ENCODE measurements at places on chromosomes 7 and 10.

DNA sequence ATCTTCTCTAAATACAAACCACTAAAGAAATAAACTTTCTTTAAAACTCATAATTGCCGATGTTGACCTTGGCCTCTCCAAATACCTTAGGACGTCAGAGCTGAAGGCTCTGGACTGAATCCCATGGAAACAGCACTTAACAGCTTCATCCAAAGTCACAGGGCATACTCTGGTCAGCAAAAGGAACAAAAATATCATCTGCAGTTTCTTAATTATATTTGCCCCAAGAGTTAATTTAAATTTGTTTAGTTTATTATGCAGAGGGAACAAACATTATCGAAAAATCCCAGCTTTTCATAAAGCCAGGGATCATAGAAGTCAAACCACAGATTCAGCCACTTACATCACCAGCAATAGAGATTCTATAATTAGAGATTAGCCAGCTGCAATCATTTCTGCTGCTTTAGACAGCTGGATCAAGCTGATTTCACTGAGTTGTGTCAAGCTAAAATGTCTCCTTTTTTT lies 20.5 kb upstream of the FAM13C start:
- DNase-seq, result no peak

DNA sequence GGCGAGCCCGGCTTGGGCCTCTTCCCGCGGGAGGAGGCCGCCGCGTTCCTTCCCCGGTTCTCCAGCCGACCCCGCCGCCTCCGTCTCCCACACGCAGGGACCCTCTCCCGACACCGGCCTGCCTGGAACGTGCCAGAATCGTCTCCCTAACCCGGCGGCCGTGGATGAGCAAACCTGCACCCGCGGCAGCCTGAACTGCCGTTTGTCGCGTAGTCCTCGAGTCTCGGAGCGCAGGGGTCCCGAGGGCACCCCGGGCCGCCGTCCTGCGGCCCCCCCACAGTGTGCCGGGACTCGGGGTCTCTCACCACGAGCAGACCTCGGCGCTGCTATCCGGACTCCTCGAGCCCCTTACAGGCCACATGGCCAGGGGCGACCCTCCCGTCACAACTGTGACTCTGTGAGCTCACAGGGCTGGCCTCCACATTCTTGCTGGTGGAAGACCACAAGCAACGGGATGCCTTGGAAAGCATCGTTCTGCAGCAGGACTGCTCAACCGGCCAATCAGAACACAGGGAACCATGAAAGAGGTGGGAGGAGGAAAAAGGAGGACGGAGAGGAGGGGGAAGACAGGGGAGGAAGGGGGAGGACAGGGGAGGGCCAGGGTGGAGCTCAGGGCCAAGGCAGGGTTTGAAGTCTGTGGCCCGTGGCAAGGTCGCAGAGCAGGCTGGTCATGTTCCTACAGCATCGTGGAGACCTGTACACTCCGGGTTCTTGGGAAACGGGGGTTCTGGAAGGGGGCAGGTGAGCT lies 276.9 kb downstream of the DNAJB6 start:
- DNase-seq, result no peak

DNA sequence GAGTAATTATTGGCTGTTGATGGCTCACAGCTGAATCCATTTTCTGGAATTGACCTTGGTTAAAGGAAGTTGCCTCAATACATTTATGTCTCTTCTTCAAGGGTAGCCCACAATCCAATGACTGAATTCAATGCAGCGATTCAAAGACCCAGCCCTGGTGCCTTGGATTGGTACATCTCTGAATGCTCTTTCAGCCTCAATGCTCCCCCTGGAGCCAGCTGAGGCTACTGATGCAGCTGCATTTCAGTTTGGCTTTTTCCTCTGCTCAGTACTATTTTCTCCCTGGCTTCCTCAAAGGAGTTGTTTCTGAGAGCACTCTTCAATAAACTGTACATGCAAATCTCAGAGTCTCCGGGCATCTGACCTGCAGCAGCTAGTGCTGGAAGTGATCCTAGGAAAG lies 633 bp upstream of the EBLN1 start:
- DNase-seq, result no peak

DNA sequence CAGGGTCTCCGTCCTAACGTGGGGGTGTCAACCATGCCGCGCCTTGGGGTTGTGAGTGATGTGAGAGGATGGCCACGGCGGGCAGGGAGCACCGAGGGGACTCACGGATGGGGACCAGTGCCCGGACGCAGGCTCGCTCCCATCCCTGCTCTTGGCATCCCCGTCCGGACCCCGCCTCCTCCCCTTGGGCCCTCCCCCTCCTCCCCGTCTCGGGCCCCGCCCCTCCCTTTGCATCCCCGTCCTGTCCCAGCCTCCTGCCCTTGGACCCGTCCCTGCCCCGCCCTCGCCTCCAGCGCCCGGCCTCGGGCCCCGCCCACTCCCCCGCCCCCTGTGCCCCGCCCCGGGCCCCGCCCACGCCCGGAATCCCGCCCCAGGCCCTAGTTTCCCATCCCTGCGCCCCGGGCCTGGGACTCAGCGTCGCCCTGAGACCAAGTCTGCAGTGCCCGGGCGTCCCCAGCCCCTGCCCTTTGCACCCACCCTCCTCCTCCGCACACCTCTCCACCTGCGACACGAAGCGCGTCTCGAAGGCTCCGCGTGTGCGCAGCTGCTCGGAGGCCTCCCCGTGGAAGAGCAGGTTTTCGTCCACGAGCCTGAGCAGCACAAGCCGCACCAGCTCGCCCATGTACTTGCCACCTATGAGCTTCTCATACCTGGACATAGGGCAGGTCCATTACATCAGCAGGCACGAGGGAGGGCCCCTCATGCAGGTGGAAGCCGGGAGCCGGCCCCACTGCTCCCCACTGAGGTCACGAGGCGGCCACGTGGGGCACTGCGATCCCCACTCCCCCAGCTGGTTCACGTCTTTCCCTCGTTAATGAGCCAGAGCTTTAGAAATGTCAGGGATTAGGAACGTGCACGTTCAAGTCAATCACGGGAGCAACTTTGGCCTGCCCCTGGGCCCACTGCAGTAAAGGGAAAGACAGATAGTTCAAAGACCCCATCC lies 5.1 kb upstream of the MYL7 start:
- peak; percentile 70 for DNase-seq

GRCh38 chr7:95045236-95045923 lies 138.0 kb downstream of the PPP1R9A start:
- DNase-seq, result no peak

- no peak for DNase-seq
Observed at GRCh38 chr7:151761231-151761630, 115.7 kb downstream of the PRKAG2 start.

DNA sequence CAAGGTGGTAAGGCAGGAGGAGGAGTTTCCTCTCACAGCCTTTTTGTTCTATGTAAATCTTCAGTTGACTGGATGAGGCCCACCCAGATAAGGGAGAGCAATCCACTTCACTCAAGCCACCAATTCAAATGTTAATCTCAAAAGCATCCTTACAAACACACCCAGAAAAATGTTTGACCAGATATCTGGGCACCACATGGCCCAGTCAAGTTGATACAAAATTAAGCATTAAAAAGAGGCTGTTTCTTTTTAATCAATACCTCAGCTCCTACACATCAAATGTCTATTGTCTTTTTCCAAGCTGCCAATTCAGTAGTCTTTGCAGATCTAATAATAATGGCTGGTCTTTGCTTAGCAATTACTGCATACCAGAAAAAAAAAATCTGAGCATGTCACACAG lies 18.0 kb upstream of the LYZL1 start:
- no peak for DNase-seq

- no peak for DNase-seq
Observed at GRCh38 chr7:101927802-101928201, 110.4 kb downstream of the CUX1 start.

DNA sequence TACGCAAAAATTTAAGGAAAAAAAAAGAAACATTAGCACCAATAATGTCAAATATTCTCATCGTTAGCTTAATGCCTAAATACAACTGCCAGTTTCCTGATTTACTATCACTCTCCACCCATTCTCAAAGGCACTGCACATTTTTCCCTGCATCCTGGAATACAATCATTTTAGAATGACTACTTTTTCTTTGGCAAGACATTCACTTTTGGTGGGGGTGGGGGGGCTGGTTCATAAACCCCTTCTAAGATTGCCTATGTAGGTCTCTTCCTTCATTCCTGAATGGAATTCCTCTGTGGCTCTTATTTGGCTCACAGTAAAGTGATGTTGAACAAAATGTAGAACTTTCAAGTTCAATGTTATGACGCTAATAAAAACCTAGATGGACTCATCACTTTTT lies 74.3 kb downstream of the RNLS start:
- DNase-seq, result no peak

- DNase-seq, result no peak
Observed at GRCh38 chr7:15236952-15237351, 324.9 kb downstream of the AGMO start.

DNA sequence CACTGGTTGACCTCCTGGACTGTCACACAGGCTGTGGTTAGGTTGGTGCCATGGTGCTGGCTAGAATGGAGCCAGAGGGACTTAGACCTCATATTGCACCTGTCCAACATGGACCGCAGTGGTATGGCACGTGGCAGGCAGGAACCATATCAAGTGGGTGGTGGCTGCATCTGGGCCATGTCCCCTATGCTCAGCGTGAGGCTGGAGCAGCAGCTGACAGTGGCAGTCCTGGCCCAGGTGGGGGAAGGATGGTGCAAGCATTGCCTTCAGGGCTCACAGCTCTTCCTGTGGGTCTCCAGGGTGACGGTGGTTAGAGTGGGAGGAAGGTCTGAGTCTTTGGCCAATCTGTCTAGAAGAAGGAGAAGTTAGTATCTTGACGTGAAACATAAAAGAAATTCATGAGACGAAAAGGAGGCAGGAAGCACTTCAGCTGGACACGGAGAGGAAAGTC lies 54.5 kb upstream of the PFKFB3 start:
- no peak for DNase-seq

DNA sequence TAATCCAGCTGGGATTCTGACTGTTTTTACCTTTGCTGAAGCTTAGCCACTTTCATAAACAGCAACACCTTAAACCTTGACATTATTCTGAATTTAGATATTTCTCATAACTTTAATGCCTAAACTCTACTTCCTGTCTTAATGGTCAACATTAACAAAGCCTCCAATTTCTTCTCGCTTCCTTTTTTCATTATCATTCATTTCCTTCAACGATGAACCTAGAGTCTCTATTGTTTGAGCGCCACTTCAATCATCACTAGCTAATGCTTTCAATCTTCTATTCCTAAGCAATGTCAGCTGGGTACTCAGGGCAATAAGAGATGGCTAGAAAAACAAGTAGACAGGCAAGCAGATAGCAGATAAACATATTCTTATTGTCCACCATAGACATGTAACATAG lies 96.6 kb upstream of the TMEM196 start:
- DNase-seq, result no peak

DNA sequence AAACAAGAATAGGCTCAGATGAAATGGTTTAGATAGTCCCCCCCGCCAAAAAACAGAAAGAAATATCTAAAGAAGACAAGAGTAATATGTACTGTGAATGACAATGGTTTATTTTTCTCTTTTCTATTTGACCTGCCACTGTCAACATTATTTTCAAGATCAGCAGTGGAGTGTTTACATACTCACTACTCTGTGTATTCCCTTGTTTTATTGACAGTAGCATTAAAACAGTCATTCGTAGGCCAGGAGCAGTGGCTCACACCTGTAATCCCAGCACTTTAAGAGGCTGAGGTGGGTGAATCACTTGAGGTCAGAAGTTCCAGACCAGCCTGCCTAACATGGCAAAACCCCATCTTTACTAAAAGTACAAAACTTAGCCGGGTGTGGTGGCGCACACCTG lies 245.3 kb upstream of the SLC26A5 start:
- DNase-seq, result no peak

GRCh38 chr7:3495530-3495929 lies 194.5 kb downstream of the SDK1 start:
- DNase-seq, result no peak

GRCh38 chr10:119871881-119872609 lies 598 bp downstream of the MCMBP start:
- DNase-seq, result peak; percentile 52

DNA sequence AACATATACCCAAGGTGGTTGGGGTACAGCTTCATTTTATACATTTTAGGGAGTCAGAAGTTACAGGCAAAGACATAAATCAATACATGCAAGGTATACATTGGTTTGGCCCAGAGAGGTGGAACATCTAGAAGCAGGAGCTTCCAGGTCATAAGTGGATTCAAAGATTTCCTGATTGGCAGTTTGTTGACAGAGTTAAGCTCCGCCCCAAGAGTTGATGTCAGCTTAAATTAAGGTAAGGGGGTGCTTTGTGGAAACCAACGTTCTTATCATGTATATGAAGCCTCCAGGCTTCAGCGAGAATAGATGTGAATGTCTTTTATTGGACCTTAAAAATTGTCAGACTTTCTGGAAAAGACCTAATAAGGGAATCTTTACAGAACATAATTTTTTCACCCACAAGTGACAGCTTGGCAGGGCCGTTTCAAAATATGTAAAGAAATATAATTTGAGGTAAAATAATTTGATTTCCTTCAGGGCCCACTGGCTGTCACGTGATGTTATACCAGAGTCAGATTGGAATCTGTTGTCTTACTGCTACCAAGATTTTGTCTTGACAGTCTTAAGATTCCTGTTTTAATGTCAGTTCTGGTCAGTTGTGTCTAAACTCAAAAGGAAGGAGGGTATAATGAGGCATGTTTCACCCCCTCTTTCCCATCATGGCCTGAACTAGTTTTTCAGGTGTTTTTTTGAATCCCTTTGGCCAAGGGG lies 6.3 kb upstream of the PANK1 start:
- DNase-seq, result no peak

DNA sequence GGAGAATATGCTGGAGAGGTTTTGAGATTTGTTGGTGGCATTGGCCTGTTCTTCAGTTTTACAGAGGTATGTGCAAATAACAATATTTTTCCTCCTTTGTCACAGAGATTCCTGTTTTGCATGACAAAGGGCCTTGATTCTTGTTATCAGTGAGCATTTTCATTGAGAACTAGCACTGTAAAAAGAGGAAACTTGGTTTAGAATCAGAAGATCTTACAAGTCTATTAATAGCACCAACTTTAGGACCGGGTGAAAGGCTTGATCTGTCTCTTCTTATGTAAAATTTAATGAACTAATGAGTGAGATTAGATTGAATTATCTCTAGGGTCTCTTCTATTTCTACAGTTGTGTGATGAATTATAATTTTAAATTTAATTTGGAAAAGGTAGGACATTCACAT lies 25.5 kb downstream of the TSPAN13 start:
- DNase-seq, result no peak

GRCh38 chr10:33897291-33897752 lies 562.9 kb upstream of the NRP1 start:
- DNase-seq, result no peak

DNA sequence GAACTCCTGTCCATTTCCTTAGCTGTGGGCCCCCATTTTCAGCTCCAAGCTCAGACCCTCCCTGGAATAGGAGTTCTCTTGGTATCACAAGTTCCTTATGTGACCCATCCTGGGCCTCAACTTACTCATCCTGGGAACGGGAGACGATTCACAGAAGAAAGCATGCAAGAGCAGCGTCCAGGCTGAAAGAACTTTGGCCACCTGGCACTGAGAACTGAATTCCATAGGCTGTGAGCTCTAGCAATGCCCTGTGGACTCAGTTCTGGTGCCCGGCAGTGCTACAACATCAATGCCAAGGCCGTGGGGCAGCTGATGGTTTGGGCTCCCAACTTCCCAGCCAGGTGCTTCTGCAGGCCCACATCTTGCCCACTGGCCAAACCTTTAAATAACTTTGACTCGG lies 3.9 kb upstream of the CUEDC2 start:
- no peak for DNase-seq

GRCh38 chr10:34526758-34527730 lies 288.1 kb downstream of the PARD3 start:
- DNase-seq, result no peak

- DNase-seq, result no peak
Observed at GRCh38 chr10:5720182-5720581, 35.5 kb downstream of the TASOR2 start.
